Right lobe of liver (tissue), 6 donors: ENCODE measurements at places on chromosomes 11 and 22.

GRCh38 chr11:45765836-45766235 lies 39.1 kb upstream of the SLC35C1 start:
- no peak overlapping the region for H3K4me3 ChIP-seq
- no peaks in the 10 kb centered on the region for H3K4me1 ChIP-seq
- H3K36me3 ChIP-seq: no peaks in the 10 kb centered on the region
- peak; percentile 36 for DNase-seq
- H3K27me3 ChIP-seq: no peaks in the 10 kb centered on the region

DNA sequence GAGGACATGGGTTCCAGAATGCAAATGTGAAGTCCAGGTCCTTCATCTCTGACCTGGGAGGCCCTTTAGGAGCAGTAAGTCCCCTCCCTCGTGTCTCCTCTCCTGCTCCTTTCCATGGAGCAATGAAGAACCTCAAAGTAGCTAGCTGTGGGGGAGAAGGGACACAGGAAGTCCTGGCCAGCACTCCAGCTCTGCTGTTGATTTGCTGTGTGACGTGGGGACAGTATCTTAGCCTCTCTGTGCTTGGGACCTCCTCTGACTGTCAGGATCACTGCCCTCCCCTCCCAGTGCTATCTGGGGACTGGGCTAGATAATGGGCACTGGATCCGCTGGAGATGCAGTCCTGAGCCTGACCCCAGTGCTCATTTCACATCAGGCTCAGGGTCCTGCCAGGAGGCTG lies 1.1 kb upstream of the APOBEC3H start:
- no peak overlapping the region for H3K4me3 ChIP-seq
- no peaks in the 10 kb centered on the region for H3K4me1 ChIP-seq
- H3K36me3 ChIP-seq: no peaks in the 10 kb centered on the region
- DNase-seq: no peak
- H3K27me3 ChIP-seq: no peaks in the 10 kb centered on the region

DNA sequence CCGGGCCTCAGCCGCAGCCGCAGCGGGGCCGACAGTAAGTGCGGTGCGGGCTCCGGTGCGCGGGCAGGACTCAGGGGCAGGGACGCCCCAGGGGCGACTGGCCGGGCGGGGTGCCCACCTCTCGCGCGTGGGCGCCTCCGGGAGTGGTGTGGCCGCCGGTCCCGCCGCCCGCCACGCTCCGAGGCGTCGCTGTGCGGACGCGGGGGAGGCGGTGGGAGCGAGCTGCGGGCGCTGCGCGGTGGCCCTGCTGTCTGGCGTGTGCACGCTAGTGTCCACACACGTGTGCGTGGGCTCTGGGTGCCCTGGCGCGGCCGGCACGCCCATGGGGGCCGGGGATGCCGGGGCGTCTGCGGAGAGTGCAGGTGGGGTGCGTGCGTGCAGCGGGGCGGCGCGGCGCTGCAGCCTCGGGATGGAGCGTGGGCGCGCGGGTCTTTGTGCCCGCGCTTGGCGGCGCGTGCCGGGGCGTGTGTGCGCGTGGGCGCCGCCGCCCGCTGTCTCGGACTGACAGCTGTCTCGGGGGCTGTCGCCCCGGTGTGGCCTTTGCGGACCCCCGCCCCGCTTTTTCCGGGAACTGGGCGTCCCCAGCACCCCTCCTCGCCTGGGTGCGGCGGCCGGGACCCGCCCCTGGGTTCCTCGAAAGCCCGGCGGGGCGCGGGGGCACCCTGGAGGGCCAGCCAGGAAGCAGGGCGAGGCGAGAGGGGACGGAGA lies 804 bp downstream of the KCNK4 start:
- H3K4me3 ChIP-seq: no peak overlapping the region
- H3K27me3 ChIP-seq: no peaks in the 10 kb centered on the region

GRCh38 chr11:21710809-21711208 lies 482.1 kb upstream of the ANO5 start:
- H3K36me3 ChIP-seq: no peaks in the 10 kb centered on the region
- H3K4me1 ChIP-seq: no peaks in the 10 kb centered on the region

- H3K4me3 ChIP-seq: no peak overlapping the region
- H3K4me1 ChIP-seq: peaks cover 3% of the 10 kb centered on the region
- DNase-seq: no peak
- H3K27ac ChIP-seq: no peak overlapping the region
Measured at GRCh38 chr11:66076561-66076960, 6.5 kb downstream of the PACS1 start.

DNA sequence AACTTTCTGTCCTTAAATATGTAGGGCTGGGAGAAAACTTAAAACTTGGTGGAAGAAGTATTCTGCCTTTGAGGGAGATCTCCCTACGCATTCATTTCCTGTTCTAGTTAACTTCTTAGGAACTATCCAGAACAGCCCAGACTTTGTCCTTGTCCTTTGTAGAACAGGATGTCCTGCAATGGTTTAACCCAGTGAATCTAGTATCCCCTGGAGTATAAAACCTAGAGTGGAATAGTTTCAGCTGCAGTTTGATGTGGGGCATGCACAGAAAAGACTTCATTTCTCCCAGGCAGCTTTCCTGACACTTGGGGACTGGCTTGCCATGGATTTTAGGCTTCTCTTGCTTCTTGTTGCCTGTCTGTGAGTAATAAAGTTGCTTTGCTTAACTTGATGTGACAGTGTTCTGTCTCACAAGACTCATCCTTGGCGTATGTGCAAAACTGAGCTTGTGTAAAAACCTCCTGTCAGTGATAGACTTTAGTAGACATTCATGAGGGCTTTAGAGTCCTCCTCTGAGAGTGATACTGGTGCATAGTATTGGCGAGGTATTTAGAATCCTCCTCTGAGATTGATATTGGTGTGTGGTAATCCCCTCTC lies 28.2 kb downstream of the ARHGAP42 start:
- H3K4me1 ChIP-seq: no peaks in the 10 kb centered on the region
- H3K36me3 ChIP-seq: no peaks in the 10 kb centered on the region
- no peak overlapping the region for H3K27ac ChIP-seq
- H3K4me3 ChIP-seq: no peak overlapping the region
- H3K27me3 ChIP-seq: no peaks in the 10 kb centered on the region

DNA sequence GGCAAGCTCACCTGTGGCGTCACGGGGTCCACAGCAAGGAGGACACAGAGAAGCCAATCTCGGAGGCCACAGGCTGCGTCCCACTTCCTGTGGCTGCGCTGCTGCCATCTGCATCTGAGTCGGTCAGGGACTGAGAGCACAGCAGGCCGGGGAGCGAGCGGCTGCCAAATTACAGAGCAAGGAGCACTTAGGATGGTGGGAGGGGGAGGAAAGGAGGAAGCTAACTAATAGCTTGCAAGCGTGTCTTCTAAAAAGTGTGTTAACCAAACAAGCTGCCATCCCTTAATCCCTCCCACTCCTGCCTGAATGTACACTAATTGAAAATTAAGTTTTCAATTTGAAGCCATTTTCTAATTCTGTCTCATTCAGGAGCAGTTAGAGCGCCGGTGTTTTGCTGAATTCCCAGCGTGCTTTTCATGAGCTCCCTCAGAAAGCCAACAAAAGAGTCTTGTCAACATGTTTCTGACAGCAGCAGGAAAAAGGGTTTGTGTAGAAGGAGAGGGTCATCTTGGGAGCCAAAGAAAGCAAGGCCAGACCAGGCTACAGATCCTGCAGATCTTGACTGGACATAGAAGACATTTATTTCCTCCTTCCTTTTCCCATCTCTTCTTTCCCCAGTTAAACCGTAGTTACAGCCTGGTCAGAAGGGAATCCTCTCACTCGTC lies 42.4 kb upstream of the API5 start:
- no peaks in the 10 kb centered on the region for H3K36me3 ChIP-seq
- H3K4me1 ChIP-seq: no peaks in the 10 kb centered on the region
- no peak overlapping the region for H3K4me3 ChIP-seq
- no peak overlapping the region for H3K27ac ChIP-seq
- no peaks in the 10 kb centered on the region for H3K27me3 ChIP-seq

GRCh38 chr11:118948000-118948399 lies 8.1 kb upstream of the UPK2 start:
- no peak overlapping the region for H3K4me3 ChIP-seq
- no peak overlapping the region for H3K27ac ChIP-seq
- no peak for DNase-seq
- H3K36me3 ChIP-seq: no peaks in the 10 kb centered on the region
- H3K4me1 ChIP-seq: no peaks in the 10 kb centered on the region

- DNase-seq: no peak
- H3K36me3 ChIP-seq: peaks cover 34% of the 10 kb centered on the region
- H3K4me3 ChIP-seq: no peak overlapping the region
- no peaks in the 10 kb centered on the region for H3K27me3 ChIP-seq
- H3K4me1 ChIP-seq: no peaks in the 10 kb centered on the region
- no peak overlapping the region for H3K27ac ChIP-seq
Measured at GRCh38 chr11:36500315-36500721, 9.8 kb downstream of the TRAF6 start.

DNA sequence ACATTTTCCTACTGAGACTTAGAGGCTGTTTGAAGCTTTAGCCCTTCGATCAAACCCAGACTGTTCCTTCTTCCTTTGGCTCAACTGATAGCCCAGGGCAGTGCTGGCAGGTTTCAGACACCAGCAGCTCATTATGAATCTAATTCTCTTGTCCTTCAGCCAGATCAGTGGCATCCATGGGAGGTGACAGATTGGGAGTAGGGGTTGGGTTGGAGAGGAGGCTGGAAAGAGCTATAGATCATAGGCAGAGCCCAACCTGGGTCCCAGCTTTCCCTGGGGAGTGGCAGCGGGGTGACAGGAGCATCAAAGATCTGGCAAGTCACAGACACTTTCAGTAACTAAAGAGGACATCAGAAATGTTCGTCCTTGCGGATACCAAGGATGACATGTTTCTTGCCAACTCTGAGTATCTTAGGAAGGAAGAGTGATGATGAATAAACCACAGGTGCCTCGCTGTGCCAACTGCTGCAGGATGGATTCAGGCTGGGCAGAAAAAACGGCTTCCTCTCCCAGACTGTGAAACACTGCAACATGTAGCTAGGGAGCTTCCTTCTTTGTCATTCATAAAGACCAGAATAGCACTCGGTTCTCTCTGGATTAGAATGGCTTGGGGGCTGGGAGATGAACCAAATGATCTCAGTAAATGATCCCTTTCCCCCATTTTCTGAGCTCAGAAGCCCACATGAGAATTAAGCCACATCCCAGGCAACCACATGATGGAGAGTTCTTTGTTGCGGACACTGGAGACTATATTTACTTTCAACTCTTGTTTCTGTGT lies 19.1 kb downstream of the ABCC8 start:
- no peak overlapping the region for H3K27ac ChIP-seq
- no peaks in the 10 kb centered on the region for H3K27me3 ChIP-seq
- no peak overlapping the region for H3K4me3 ChIP-seq
- no peak for DNase-seq
